T-helper 2 cell (primary cell): ENCODE measurements at places on chromosomes 16 and 17.

DNA sequence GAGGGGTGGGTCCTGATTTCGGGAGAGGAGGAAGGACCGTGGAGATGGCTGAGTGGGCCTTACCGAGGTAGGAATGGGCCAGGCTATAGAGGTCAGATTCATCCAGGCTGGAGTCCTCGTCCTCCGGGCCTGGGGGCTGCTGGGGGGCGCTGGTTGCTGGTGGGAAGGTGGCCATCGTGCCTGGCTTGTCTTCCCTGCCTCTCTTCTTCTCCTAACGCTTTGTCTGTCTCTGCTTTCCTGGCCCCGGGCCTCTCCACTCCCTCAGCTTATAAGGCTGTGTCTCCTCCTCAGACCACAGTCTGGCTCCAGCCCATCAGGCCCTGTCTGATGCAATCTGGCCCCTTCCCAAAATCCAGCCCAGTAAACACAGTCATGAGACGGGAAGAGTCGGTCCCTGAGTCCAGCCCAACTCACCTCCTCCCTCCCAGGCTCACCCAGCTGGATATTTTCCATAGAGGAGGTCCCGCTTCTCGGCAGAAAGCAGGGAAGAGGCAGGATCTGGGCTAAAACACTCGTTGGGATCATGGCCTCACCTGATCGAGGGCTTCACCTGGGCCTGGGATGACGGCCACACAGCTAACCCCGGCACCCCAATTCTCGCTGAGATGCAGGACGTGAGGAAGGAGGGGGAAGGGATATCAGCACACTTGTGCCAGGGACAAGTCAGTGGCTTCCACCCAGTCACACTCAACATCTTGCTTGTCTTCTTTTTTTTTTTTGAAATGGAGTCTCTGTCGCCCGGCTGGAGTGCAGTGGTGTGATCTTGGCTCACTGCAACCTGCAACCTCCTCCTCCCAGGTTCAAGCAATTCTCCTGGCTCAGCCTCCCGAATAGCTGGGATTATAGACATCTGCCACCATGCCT is at the start of gene NUPR1:
NUPR1 (minus strand) TSS at position 242 of the 864 bp plus-strand sequence; CDS start at position 175, 67 bp downstream.
- DNase-seq: no peak

GRCh38 chr17:36608794-36609497 is 7.6 kb downstream of the MRM1 start:
- no peak for DNase-seq

DNA sequence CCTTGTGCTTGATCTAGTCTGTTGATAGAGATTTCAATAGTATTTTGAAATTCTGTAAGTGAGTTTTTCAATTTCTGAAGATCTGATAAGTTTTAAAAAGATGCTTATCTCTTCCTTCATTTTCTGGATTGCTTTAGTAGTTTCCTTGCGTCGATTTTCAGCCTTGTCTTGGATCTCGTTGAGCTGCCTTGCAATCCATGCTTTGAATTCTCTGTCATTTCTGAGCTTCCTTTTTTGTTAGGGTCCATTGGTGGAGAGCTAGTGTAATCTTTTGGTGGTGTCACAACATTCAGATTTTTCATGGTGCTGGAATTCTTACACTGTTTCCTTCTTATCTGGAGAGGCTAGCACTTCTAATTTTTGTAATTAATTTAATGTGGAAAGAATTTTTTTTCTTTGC is 61.1 kb downstream of the SLFN11 start:
- DNase-seq: peak; percentile 3

DNA sequence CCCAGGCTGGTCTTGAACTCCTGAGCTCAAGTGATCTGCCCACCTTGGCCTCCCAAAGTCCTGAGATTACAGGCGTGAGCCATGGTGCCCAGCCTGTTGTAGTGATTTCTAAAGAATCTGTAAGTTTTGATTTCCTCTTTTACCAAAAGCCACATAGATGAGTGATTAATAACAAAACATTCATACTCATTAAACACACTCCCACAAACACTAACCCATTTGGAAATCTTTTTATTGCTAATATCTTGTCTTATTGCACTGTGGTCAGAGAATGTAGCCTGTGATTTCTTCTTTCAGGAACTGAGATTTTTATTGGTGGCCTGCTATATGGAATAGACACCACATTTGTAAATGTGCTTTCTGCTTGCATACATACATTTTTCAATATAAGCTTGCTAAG is 31.6 kb downstream of the MYH10 start:
- no peak for DNase-seq
